ENCODE measurements at places on chromosomes 4 and X.

DNA sequence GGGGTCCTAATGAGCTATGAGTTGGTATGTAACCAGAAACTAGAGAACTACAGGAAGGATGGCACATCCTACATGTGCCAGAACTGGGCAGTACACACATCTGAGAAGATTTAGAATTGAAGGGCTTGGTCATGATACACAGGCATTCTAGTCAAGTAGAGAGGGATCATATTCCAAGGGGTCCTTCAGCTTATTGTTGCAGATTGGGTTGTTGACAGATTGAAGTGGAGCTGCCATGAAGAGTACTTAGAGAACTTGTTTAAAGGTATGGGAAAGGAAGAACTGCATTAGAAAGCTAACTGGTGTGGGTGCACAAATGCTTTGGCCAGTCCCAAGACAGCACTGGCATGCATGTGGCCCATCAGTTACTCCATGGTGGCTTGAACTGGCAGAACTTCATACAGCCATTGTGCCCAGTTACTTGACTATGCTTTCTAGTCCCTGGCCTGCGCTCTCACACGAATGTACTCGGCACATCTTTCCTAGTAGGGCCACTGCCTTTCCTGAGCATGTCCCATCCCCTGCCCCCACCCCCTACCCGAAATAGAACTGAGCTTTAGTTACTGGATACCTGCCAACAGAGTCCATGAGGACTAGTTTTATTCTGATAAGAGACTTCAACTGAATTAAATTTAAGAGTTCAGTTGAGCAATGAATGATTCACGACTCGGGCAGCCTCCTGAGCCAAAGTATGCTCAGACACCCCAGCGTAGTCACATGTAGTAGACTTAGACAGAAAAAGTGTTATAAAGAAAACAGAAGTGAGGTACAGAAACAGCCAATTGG lies 64.0 kb downstream of the CCNG2 start:
- no peak for DNase-seq

- no peak for DNase-seq
These were observed 55.3 kb downstream of the STBD1 start for GRCh38 chr4:76361689-76362412.

GRCh38 chr4:94545296-94545695 lies 93.6 kb downstream of the PDLIM5 start:
- DNase-seq = no peak

- DNase-seq = no peak
These were observed 129.2 kb downstream of the FAM53A start for GRCh38 chr4:1554876-1555265.

- DNase-seq = no peak
These were observed 7.3 kb downstream of the PPP1R3F start for GRCh38 chrX:49276671-49277534.

DNA sequence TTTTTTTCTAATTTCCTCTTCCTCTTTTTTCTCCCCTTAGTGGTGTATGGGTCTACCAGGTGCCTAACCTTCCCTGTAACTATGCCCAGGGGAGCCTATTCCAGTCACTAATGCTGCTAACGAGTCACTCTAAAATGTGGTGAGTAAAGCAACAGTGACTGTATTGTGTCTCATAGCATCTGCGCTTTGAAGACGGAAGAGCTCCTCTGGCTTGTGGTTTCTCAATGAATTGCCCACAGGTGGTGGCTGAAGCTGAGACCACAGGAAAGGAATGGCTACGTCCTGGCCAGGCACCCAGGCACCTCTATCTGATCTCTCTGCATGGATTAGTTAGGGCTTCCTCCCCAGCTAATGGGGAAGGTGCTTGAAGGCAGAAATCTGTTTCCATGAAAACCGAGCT lies 763.5 kb upstream of the FRG1 start:
- DNase-seq = no peak

- DNase-seq = no peak
These were observed 156.2 kb upstream of the PSAPL1 start for GRCh38 chr4:7590899-7591298.

DNA sequence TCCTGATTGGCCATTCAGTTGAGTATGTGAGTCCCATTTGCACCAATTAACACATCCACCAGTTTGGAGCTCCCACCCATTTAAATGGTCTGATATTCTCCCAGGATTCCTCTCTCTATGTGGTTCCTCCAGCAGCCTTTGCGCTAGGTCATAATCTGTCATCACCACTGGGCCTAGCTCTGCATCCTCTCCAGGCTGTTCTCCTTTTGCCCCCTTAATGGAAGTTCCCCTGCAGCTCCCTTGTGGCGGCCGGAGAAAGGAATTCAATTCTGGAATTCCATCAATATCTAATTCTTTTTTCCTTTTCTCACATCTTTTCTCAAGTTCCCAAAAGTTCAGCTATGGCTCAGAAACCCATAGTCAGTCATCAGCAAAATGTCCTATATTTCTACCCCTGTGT lies 2184.4 kb upstream of the AGA start:
- no peak for DNase-seq

DNA sequence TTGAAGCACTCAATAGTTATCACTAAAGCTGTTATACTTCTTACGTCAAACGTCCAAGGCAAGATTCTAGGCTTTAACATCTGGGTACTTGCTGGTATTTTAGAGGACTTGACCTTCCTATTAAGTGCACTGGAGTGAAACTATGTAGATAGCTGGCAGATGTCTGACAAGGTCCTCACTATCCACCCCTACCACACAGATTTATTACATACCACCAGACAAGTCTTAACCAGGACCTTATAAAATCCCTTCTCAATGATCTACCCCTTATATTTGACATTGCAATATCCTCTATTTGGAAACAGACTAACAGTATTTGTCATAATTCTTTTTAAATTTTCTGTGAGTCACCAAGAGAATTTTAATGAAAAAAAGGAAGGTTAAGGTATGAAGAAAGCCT lies 78.8 kb downstream of the PDGFC start:
- no peak for DNase-seq

DNA sequence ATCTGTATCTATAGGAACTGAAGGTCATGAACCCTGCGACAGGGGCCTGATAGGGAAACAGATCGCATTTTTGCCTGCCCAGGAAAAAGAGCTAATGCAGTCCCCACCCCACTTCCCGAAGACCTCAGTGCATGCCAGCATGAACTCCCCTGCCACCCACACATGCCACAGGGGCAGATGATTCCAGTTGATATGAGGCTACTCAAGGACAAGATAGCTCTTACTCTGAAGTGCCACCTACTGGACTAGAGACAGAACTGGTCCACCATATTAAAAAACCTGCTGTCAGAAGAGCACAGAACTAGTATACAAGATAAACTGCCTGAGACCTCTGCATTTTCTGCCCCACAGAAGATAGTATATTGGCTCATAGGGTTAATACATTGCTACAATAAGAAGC lies 68.0 kb downstream of the YIPF7 start:
- no peak for DNase-seq

DNA sequence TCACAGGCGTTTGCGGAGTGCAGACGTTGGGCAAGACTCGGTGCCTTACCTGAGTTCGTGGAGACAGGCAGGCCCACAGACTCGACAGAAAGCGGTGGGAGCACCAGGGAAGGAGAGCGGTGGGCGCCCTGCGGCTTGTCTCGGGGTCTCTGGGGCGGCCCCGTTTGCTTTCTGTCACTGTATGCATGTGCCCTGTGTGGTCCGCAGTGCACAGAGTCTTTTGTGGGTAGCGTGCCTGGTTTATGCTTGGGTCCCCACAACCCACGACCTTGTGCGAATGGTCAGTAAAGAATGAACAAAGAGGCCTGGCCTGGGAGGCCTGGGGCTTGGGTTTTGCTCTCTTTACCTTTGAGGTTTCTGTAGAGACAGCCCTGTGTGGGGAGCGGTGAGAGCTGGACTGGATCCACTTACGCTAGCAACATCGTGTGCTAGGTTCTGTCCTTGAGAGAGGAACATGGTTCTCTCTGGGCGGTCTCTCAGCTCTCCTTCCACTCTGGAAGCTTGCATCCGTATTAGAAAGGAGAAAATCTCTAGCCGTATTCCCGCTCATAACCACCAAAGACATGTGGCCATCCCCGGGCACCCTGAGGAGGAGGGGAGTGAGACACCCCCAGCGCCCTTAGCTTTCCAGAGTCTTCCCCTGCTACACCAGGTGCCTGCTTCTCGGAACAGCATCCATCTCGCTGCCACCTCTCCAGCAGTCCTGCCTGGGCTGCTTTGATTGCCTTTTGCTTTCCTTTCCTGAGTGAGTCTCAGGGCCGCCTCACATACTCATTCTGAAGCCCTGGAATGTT lies 1.2 kb downstream of the TADA2B start:
- DNase-seq = no peak
